ENCODE measurements at places on chromosomes 2 and 18.

- DNase-seq = no peak
Observed at GRCh38 chr2:205698286-205699268, 16.3 kb downstream of the NRP2 start.

DNA sequence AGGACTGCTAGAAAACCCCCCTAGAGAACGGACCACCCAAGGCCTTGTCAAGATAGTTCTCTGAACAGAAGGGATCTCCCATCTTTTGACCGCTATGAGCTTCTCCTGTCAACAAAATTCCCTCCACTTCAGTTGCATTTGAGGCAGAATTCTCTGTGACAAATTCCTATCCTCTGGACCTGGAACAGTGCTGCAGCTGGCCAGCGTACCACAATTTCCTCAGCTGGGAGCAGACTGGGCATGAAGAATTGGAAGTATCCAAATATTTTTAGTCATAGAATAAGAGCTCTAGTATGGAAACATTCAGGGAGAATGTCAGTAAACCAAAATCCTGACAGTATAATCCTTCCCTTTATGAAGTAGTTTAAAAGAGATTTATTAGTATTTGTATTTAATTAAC, 147.1 kb upstream of the BOD1L2 start:
- DNase-seq = no peak

GRCh38 chr2:176934131-176934530, 278.5 kb upstream of the HNRNPA3 start:
- DNase-seq = no peak

DNA sequence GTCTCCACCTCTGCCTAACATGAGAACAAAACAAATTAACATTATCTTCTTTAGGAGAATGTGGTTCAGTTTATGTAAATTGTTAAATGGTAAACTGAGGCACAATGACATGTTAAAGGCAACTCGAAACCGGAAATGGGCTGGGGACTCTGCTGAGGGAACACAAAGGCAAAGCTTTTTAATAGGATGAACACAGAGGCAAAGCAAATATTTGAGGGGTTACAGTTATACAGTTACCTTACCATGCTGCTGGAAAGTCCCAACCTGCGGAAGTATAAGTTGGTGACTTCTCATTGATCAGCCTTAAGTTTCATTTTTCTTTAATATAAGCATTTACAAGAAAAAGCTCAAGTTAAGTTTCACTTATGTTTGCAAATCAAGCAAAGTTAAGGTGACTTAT, 195.0 kb downstream of the DLGAP1 start:
- no peak for DNase-seq

- no peak for DNase-seq
Observed at GRCh38 chr18:12656605-12656937, 1.3 kb downstream of the SPIRE1 start.

DNA sequence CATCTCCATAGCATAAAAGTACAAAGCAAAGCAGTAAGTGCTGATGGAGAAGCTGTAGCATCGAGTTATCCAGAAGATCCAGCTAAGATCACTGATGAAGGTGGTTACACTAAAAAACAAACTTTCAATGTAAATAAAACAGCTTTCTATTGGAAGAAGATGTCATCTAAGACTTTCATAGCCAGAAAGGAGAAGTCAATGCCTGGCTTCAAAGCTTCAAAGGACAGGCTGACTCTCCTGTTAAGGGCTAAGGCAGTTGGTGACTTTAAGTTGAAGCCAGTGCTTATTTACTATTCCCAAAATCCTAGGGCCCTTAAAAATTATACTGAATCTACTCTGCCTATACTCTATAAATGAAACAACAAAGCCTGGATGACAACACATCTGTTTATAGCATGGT, 44.0 kb downstream of the METTL8 start:
- no peak for DNase-seq

GRCh38 chr2:182761903-182762302, 45.8 kb downstream of the DNAJC10 start:
- DNase-seq = no peak

- DNase-seq = no peak
Observed at GRCh38 chr18:49214706-49215105, 245.7 kb downstream of the DYM start.

- no peak for DNase-seq
Observed at GRCh38 chr2:217683106-217683870, 319.5 kb downstream of the TNS1 start.

- DNase-seq = no peak
Observed at GRCh38 chr2:238688193-238689153, 159.4 kb upstream of the TWIST2 start.

GRCh38 chr2:136015699-136016098, 30.3 kb upstream of the DARS1 start:
- no peak for DNase-seq

GRCh38 chr2:106106622-106107508, 87.2 kb downstream of the UXS1 start:
- DNase-seq = no peak

- no peak for DNase-seq
Observed at GRCh38 chr2:151905963-151906632, 77.9 kb upstream of the ARL5A start.

DNA sequence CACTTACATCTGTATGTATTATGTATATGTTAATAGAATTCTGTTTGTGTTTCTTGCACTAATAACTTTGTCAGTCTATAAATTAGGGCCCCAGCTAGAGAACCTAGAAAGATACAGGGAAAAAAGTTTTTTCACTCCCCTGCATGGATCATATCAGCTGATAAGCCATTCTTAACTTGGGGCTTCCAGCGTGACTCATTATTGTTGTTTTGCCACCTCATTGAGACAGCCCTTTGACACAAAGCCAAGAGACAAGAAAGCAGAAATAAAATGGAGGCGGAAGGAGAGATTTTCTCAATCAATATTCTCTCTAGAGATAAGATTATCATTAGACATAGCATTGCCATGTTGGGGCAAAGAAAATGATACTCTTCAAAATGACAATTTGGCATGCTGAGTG, 93.4 kb downstream of the AKAIN1 start:
- DNase-seq = no peak

DNA sequence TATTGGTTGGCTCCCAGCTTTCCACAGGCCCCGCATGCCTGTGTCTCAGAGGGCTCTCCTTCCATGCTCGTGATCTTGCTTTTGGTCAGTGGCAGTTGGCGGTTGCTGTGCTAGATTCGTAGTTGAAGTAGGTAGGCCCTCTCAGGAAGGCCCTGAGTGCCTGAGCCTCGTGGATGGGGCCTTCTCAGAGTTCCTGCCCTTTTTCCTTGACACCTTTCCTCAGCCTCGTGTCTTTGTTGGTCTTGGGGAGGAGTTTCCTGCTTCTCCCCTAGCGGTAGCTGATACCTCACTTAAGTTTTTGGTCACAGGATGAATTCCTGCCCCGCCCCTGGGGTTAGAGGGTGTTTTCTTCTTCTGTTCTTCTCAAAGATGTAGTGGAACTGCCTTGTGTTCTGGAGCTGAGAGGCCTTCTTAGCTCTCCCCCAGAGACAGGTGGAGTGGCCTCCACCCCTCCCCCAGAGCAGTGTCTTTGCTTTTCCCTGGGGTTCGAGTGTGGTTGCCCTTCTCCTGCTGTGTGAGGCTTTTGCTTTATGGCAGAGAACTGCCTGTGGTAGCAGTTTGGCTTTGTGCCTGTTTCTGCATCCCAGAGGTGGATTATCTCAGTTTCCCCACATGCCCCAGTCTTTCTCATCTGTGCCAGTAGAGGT, 94.8 kb downstream of the ZNF407 start:
- DNase-seq = no peak

- DNase-seq = no peak
Observed at GRCh38 chr2:53583583-53583982, 184.0 kb upstream of the CHAC2 start.

DNA sequence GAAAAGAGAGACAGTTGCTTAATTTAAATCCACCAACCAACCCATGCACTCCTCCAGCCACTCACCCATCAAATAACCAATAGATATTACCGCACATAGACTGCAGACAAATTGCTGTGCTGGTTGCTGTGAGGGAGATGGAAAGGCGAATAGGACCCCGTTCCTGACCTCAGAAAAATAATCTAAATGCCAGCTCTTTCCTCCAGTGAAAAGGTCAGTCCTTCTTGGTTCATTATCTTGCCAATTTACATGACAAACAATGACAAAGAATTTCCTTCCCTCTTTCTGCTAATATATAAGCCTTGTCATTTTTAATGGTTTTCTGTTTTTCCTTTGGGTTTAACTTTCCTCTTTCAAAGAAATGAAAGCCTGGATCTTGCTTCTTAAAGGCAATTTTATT, 61.6 kb downstream of the MEP1B start:
- no peak for DNase-seq

GRCh38 chr2:102335871-102336366, 19.7 kb upstream of the IL18R1 start:
- DNase-seq = no peak

GRCh38 chr18:41655074-41655473, 300.0 kb upstream of the PIK3C3 start:
- DNase-seq = no peak

GRCh38 chr2:171669121-171669520, 18.1 kb upstream of the DYNC1I2 start:
- no peak for DNase-seq

GRCh38 chr2:10449486-10449831, 1.3 kb upstream of the ODC1 start:
- no peak for DNase-seq

DNA sequence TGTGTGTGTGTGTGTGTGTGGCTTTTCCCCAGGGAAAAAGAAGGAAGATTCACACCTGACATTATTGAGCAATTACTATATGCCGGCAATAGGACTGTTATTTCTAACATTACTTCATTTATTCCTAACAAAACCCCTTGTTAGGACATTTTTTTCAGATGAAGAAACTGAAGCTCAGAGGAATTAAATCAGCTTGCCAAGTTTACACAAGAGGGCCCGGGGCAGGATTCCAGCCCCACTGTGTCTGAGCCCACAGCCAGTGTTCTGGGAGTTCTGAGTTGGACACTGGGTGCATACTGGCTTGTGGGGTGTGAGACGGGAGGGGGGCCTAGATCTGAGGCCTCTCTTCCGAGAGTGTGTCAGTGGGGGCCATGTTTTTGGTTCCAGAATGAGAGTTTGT, 9.9 kb downstream of the TOGARAM2 start:
- DNase-seq = no peak

- DNase-seq = no peak
Observed at GRCh38 chr2:1484131-1484884, 71.0 kb downstream of the TPO start.

DNA sequence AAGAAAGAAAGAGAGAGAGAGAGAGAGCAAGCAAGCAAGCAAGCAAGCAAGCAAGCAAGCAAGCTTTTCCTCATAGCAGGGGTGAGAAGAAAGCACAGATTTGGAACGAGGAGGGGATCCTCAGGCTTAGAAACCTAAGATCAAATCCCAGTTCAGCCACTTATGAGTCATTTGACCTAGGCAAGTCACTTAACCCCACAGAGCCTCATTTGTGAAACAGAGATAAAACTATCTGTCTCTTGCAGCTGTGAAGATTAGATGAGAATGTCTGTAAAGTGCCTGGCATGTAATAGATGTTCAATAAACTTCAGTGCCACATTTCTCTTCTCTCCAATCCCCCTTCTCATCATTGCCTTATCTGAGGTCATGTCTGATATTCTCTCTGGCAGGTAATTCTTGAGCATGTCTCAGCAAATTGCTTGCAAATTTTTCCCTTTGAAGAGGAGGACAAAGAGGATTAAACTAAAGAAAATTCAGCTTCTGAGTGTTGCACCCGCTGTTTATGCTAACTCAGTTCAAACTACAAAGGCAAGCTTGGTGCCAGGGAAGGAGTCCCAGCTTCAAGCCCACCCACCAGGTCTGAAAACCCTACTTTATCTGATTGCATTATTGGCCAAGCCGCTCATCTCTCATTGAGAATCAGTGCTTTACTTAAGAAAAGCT, 20.3 kb downstream of the ALK start:
- DNase-seq = no peak

DNA sequence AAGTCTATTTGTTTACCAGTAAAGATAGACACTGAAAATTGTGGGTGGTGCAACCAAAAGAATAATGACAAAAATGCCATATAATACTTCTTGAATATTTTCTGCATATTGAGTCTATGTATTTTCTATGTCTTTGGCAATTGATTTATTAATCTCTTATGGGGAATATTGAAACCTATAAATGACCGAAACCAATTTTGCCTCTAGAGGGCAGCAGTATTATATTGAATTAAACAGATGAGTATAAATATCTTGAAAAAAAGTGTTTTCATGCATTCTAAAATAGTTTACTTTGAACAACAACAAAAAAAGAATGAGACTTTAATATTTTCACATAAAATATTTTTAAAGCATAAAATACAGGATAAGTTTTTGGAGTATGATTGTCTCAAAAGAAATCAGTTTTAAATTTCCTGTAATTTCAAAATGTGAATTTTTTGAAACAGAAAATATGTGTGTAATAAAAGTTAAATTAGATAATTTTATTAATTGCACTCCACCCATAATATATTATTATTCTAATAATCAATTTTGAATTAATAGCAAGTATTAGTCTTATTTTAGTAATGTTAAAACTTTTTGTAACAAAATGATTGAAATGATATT, 49.9 kb upstream of the CALCRL start:
- DNase-seq = no peak

DNA sequence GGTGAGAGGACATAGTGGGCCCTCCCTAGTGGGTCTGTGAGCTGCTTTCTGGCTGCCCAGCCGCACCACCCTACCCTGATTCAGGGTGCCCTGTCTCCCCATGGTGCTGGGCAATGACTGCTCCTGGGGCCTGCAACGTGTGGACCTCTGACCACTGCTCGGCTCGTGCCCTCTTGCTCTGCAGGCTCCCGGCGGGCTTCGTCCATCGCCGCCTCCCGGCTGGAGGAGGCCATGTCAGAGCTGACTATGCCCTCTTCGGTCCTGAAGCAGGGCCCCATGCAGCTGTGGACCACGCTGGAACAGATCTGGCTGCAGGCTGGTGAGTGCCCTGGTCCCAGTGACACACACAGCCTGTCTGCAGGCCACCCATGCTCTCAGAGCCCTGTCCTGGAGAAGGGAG, 103.5 kb downstream of the STPG4 start:
- DNase-seq = no peak

DNA sequence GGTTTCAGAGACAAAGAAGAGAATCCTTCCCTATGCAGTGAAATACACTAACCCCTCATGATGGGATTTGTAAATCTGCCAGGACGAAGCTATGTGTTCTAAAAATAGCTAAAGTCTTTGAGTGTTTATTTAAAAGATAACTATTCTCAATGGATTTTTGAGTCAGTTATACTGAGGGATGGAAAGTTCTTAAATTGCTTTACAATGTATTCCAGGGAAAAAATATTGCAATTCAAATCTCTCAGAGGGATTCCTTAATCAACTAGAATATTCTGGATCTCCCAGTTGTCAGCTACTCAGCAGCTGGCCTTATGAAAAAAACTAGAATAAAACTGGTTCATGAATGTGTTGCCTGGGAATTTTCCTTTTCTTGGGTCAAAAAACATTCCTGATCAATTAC, 312.4 kb downstream of the PLCL1 start:
- no peak for DNase-seq

All from bone marrow (tissue), 2 donors.